ENCODE measurements at places on chromosomes 2 and 18. TPM values are rescaled to one million over a fixed set of nuclear protein-coding genes. Genes with fewer than 3 reads are reported as not detected.

ABCG5 gene
- not detected for total RNA-seq

CMPK2 gene
- 0.31 TPM for total RNA-seq

SLC9A4 gene
- not detected for total RNA-seq

C2orf72 gene
- total RNA-seq: 1.1 TPM

LYG2 gene
- not detected for total RNA-seq

KCNJ3 gene
- total RNA-seq: 0.50 TPM

MSH2 gene
- 204 TPM for total RNA-seq

GCG gene
- not detected for total RNA-seq

ANKRD30BL gene
- not detected for total RNA-seq

CNGA3 gene
- total RNA-seq: not detected

NCKAP5 gene
- total RNA-seq: 0.46 TPM

CXXC1 gene
- total RNA-seq: 80.9 TPM

DNA sequence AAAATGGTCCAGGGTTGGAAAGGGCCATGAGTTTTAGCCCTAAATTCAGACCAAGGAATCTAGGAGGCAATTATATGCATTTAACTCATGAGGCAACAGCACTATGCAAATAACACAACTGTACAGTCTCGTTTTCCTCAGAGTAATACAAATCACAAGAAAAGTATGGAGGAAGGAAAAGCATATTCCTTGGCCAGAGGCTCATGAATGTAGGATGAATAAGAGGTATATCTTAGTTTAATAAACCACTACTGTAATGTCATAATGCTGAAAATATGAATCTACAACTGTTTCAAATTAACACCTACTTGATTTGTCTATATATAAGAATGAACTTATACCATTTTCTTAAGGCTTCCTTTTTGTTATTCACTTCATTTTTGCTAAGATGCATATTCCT is 252.5 kb upstream of the TANK start:
- H3K4me3 ChIP-seq: no peak overlapping the region
- H3K27ac ChIP-seq: no peak overlapping the region
- no peaks in the 10 kb centered on the region for H3K36me3 ChIP-seq
- H3K4me1 ChIP-seq: peaks cover 6% of the 10 kb centered on the region
- DNase-seq: no peak

- no peaks in the 10 kb centered on the region for H3K27me3 ChIP-seq
- no peak for DNase-seq
- H3K4me3 ChIP-seq: no peak overlapping the region
- H3K36me3 ChIP-seq: no peaks in the 10 kb centered on the region
Observed at GRCh38 chr2:44358503-44358902, 2.8 kb downstream of the PREPL start.

DNA sequence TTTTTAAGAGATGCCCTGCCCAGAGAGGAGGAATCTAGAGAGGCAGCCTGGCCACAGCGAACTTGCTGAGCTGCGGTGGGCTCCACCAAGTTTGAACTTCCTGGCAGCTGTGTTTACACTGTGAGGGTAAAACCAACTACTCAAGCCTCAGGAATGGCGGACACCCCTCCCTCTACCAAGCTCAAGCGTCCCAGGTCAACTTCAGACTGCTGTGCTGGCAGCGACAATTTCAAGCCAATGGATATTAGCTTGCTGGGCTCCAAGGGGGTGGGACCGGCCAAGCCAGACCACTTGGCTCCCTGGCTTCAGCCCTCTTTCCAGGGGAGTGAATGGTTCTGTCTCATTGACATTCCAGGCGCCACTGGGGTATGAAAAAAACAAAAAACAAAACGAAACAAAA is 289.4 kb downstream of the KCNS3 start:
- no peaks in the 10 kb centered on the region for H3K36me3 ChIP-seq
- no peak for DNase-seq
- H3K4me3 ChIP-seq: no peak overlapping the region
- no peaks in the 10 kb centered on the region for H3K4me1 ChIP-seq
- no peak overlapping the region for H3K27ac ChIP-seq

- no peaks in the 10 kb centered on the region for H3K4me1 ChIP-seq
- no peaks in the 10 kb centered on the region for H3K27me3 ChIP-seq
- H3K4me3 ChIP-seq: no peak overlapping the region
- no peaks in the 10 kb centered on the region for H3K36me3 ChIP-seq
Observed at GRCh38 chr2:72788756-72789155, 37.1 kb downstream of the EXOC6B start.

- H3K4me1 ChIP-seq: no peaks in the 10 kb centered on the region
- no peak overlapping the region for H3K27ac ChIP-seq
- H3K4me3 ChIP-seq: no peak overlapping the region
- no peaks in the 10 kb centered on the region for H3K36me3 ChIP-seq
Observed at GRCh38 chr2:70830366-70830765, 5.2 kb downstream of the CD207 start.

DNA sequence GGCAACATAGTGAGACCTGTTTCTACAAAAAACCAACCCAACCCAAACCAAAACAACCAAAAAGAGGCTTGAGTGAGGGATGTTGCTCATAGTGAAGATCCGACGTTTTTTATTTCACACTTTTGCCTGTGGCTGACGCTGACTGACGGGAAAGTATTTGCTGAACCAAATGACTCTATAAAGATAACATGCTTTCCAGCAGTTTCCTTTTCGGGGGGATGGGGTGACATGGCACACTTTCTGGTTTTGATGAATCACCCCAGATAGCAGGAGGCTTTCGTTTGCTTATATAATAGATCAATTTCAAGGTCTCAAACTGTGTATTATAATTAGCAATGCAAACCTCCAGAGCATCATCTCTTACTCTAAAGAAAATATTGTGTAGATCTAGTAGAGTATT is 150.8 kb downstream of the AQP4 start:
- no peaks in the 10 kb centered on the region for H3K4me1 ChIP-seq
- no peaks in the 10 kb centered on the region for H3K36me3 ChIP-seq
- DNase-seq: no peak
- H3K27ac ChIP-seq: no peak overlapping the region

GRCh38 chr2:109244750-109245382 is 115.9 kb downstream of the SH3RF3 start:
- no peaks in the 10 kb centered on the region for H3K36me3 ChIP-seq
- no peaks in the 10 kb centered on the region for H3K4me1 ChIP-seq
- no peak for DNase-seq

DNA sequence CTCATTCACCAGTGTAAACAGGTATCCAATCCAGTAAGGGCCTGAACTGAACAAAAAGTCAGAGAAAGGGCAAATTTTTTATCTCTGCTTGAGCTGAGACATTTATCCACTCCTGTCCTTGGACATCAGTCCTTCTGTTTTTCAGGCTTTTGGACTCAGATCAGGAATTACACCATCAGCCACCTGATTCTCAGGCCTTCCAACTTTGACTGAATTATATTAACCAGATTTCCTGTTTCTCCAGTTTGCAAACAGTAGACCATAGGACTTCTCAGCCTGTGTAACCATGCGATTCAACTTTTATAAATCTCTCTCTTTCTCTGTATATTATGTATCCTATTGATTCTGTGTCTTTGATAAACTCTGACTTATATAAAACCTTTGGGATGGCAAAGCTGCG is 289.3 kb upstream of the CDH2 start:
- DNase-seq: no peak
- H3K36me3 ChIP-seq: no peaks in the 10 kb centered on the region
- H3K27ac ChIP-seq: no peak overlapping the region

DNA sequence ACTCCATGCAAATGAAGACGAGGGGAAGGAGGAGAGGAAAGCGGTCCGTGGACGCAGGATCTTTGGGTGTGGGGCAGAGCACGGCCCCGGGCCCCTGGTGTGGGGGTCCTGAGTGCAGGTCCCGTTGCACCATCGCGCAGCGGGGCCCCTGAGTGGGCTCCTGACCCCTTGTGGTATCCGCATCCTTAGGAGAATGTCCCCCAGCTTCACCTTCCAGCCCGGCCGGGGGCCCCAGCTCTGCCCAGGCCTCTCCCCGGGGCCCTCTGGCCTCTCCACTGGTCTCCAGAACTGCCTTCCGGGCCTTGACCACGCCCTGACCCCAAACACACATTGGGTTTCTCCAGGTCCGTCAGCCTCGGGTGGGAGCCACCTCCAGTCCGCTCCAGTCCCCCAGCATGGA is 431.8 kb upstream of the SALL3 start:
- no peaks in the 10 kb centered on the region for H3K27me3 ChIP-seq
- no peak overlapping the region for H3K4me3 ChIP-seq
- no peaks in the 10 kb centered on the region for H3K36me3 ChIP-seq
- H3K4me1 ChIP-seq: no peaks in the 10 kb centered on the region
- no peak overlapping the region for H3K27ac ChIP-seq

DNA sequence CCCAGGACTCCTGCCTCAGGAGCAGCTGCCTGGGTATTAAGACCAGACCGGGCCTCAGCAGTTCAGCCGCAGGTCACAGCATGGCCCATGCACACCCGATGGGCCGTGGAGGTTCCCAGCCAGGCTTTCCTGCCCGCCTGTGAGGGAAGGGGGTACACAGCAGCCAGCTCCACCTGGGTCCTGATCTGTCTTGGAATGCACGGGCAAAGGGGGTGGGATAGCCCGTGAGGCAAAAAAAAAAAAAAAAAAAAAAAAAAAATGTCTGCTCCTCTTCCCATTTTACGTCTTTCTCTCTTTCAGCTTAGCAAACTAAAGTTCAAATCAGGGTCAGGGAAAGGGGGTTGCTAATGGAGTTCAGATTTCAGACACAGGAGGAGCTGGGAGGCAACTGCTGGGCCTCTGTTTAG is 385.2 kb downstream of the TNS1 start:
- no peak for DNase-seq
- H3K4me3 ChIP-seq: no peak overlapping the region
- no peaks in the 10 kb centered on the region for H3K36me3 ChIP-seq
- no peak overlapping the region for H3K27ac ChIP-seq
- no peaks in the 10 kb centered on the region for H3K27me3 ChIP-seq

GRCh38 chr18:49843778-49844625 is 30.7 kb upstream of the ACAA2 start:
- no peaks in the 10 kb centered on the region for H3K36me3 ChIP-seq
- no peak overlapping the region for H3K4me3 ChIP-seq
- DNase-seq: no peak
- H3K4me1 ChIP-seq: no peaks in the 10 kb centered on the region

- H3K27ac ChIP-seq: no peak overlapping the region
- peaks cover 14% of the 10 kb centered on the region for H3K4me1 ChIP-seq
- no peak for DNase-seq
Observed at GRCh38 chr2:231413456-231413855, 17.9 kb downstream of the B3GNT7 start.

DNA sequence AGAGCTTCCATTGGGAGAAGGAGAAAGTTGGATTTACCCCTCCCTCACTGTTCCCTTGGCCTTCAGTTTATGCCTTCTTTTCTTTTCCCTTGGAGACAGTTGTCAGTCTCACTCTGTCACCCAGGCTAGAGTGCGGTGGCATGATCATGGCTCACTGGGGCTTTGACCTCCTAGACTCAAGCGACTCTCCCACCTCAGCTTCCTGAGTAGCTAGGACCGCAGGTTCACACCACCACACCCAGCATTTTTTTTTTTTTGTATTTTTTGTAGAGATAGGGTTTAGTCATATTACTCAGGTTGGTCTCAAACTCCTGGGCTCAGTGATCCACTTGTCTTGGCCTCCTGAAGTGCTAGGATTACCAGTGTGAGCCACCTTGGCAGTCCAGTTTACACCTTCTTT is 49.9 kb downstream of the SLC9A4 start:
- H3K4me3 ChIP-seq: no peak overlapping the region
- H3K4me1 ChIP-seq: no peaks in the 10 kb centered on the region

DNA sequence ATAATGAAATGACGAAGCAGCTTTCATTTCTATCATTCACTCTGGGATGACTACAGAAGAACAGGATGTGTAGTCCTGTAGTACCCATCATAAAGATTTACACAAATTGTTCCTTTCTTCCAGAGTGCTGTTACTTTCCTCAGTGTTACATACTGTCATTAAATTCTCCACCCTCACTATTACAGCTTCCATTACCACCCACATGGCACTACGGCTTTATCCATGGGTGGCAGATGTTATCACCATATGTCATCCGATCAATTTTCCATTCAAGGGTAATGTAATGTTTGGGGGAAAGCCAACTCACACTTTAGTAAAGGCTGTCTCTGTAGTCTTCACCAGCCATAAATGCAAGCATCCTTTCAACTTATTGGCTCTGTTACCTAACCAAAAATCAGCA is 7.1 kb upstream of the CSRNP3 start:
- H3K36me3 ChIP-seq: no peaks in the 10 kb centered on the region
- H3K27me3 ChIP-seq: no peaks in the 10 kb centered on the region
- no peak for DNase-seq

- H3K36me3 ChIP-seq: no peaks in the 10 kb centered on the region
- H3K27ac ChIP-seq: no peak overlapping the region
- H3K4me3 ChIP-seq: no peak overlapping the region
Observed at GRCh38 chr2:36168115-36168514, 187.5 kb upstream of the CRIM1 start.

GRCh38 chr2:43438858-43439655 is 156.8 kb downstream of the THADA start:
- H3K4me3 ChIP-seq: no peak overlapping the region
- H3K4me1 ChIP-seq: no peaks in the 10 kb centered on the region
- H3K36me3 ChIP-seq: no peaks in the 10 kb centered on the region
- no peak for DNase-seq
- no peak overlapping the region for H3K27ac ChIP-seq
- H3K27me3 ChIP-seq: no peaks in the 10 kb centered on the region

GRCh38 chr2:122515731-122516290 is 760.4 kb downstream of the TSN start:
- no peaks in the 10 kb centered on the region for H3K27me3 ChIP-seq
- peak overlapping the region; percentile 34 for H3K27ac ChIP-seq
- no peaks in the 10 kb centered on the region for H3K36me3 ChIP-seq

GRCh38 chr2:102520801-102521200 is 47.8 kb downstream of the SLC9A4 start:
- no peak overlapping the region for H3K27ac ChIP-seq
- no peak overlapping the region for H3K4me3 ChIP-seq
- no peaks in the 10 kb centered on the region for H3K36me3 ChIP-seq
- DNase-seq: no peak

GRCh38 chr2:194270648-194271047 is 1386.4 kb upstream of the SLC39A10 start:
- H3K4me3 ChIP-seq: no peak overlapping the region
- H3K27me3 ChIP-seq: no peaks in the 10 kb centered on the region
- no peaks in the 10 kb centered on the region for H3K4me1 ChIP-seq
- H3K36me3 ChIP-seq: no peaks in the 10 kb centered on the region
- no peak for DNase-seq

DNA sequence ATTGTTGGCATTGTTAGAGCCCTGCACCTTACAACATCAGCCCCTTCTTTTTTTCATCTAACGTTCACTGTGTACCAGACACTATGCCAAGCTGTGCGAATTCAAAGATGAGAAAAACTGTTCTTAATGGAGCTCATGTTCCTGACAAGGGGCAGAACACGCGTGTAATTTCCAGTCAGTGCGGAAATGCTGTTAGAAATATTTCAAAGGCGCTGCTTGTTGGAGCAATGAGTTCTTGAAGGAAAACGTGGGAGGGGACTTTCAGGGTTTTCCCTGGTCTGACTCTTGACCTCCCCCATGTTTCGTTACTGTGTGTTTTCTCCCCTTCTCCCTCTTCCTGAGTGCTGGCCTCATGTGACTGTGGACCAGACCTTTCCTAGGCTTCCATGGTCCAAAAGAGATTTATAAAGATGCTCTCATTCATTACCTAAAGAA is 1.5 kb downstream of the MTHFD2 start:
- peaks cover 9% of the 10 kb centered on the region for H3K4me1 ChIP-seq
- no peaks in the 10 kb centered on the region for H3K27me3 ChIP-seq
- no peak for DNase-seq
- peak overlapping the region; percentile 85 for H3K4me3 ChIP-seq
- H3K36me3 ChIP-seq: no peaks in the 10 kb centered on the region

GRCh38 chr2:159506202-159506601 is 110.1 kb downstream of the BAZ2B start:
- no peak for DNase-seq
- no peak overlapping the region for H3K27ac ChIP-seq
- H3K4me1 ChIP-seq: no peaks in the 10 kb centered on the region
- no peaks in the 10 kb centered on the region for H3K36me3 ChIP-seq
